Posterior cingulate gyrus (tissue), 11 donors: ENCODE measurements at places on chromosomes 3 and 15.

GRCh38 chr3:9033867-9034266, 70.6 kb upstream of the RAD18 start:
- DNase-seq = no peak

- no peak for DNase-seq
Measured at GRCh38 chr3:29242296-29242695, 38.6 kb upstream of the RBMS3 start.

GRCh38 chr3:10738688-10739372, 77.2 kb upstream of the SLC6A11 start:
- DNase-seq = peak; percentile 95

GRCh38 chr3:153625506-153625905, 463.5 kb downstream of the RAP2B start:
- no peak for DNase-seq
